ENCODE measurements at places on chromosomes 2 and 18. TPM values are rescaled to one million over a fixed set of nuclear protein-coding genes. Genes with fewer than 3 reads are reported as not detected.

TM4SF20 gene
- total RNA-seq: not detected

GRCh38 chr2:177998006-177998405 lies 74.6 kb downstream of the PDE11A start:
- no peaks in the 10 kb centered on the region for H3K27me3 ChIP-seq
- H3K36me3 ChIP-seq: no peaks in the 10 kb centered on the region
- peak overlapping the region; percentile 76 for H3K27ac ChIP-seq
- H3K4me1 ChIP-seq: peaks cover 35% of the 10 kb centered on the region

GRCh38 chr2:54685263-54685775 lies 38.1 kb upstream of the EML6 start:
- H3K27me3 ChIP-seq: no peaks in the 10 kb centered on the region
- H3K27ac ChIP-seq: no peak overlapping the region
- peaks cover 6% of the 10 kb centered on the region for H3K4me1 ChIP-seq
- no peak overlapping the region for H3K4me3 ChIP-seq

- H3K27ac ChIP-seq: no peak overlapping the region
- H3K27me3 ChIP-seq: no peaks in the 10 kb centered on the region
- no peaks in the 10 kb centered on the region for H3K36me3 ChIP-seq
- H3K4me1 ChIP-seq: no peaks in the 10 kb centered on the region
- DNase-seq: no peak
These were observed 141.1 kb downstream of the DCC start for GRCh38 chr18:52481116-52481515.

DNA sequence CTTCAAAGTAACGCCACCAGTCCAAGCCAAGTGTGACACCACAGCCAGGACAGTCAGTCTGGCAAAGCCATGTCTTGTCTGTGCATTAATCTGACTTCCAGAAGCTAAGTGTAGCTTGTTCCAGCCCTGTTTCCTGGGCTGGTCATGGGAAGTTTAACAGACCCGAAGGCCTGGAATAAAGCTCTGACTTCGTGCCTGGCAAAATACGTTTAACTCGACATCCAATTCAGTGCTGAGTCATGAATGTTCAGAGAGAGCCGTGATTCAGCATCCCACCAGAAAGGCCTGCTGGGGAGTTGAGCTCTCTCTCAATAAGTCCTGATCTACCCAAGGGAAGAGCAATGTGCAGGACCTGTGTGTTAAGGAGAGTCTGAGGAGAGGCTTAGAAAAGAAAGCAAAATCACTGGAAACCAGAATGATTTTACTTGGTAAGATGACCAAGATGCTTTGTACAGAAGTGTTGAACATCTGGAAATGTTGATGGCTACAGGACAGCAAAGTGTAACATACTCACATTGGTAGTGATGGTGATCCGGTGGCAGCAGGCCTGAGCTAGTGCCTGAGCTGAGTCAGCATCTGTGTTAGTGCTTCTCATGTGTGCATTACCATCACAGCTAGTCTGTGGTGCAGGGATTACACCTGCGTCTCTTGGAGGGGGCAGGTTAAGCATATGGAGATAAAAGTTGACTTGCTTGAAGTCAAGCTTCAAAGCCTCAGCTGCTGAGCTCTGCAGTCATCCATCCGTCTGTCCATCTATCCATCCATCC lies 743.7 kb upstream of the HS6ST1 start:
- H3K36me3 ChIP-seq: no peaks in the 10 kb centered on the region
- no peaks in the 10 kb centered on the region for H3K27me3 ChIP-seq
- H3K4me3 ChIP-seq: no peak overlapping the region
- no peak overlapping the region for H3K27ac ChIP-seq

DNA sequence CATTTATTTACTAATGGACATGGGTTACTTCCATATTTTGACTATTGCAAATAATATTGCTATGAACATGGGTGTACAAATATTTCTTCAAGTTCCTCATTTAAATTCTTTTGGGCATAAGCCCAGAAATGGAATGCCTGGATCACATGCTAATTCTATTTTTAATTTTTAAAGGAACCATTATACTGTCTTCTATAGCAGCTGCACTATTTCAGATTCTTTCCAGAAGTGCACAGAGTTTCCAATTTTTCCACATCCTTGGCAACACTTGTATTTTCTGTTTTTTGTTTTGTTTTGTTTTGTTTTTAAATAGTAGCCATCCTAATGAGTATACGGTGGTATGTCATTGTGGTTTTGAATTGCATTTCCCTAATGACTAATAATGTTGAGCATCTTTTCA lies 8.5 kb upstream of the RALBP1 start:
- no peak for DNase-seq
- H3K36me3 ChIP-seq: no peaks in the 10 kb centered on the region
- H3K27me3 ChIP-seq: no peaks in the 10 kb centered on the region
- no peak overlapping the region for H3K27ac ChIP-seq

DNA sequence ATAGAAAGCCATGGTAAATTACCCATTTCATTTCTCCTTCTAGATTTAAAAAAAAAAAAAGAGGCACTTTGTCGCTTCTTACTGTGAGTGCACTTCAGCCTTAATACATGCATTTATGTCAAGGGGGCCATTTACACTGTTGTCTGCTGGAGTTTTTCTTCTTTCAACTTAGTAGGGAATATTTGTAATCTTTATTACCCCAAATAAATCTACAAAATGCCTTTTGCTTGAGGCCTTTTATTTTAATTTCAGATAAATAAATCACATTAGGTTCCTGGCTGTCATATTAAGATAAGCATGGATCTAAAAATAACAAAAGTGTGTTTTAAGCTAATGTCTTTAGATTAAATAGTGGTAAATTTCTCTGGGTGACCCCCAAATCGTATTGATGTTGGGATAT lies 276.0 kb downstream of the NCKAP5 start:
- H3K27ac ChIP-seq: no peak overlapping the region
- H3K4me1 ChIP-seq: peaks cover 33% of the 10 kb centered on the region
- no peaks in the 10 kb centered on the region for H3K27me3 ChIP-seq
- H3K36me3 ChIP-seq: no peaks in the 10 kb centered on the region
- no peak for DNase-seq
